ENCODE measurements at places on chromosomes 7 and 10.

DNA sequence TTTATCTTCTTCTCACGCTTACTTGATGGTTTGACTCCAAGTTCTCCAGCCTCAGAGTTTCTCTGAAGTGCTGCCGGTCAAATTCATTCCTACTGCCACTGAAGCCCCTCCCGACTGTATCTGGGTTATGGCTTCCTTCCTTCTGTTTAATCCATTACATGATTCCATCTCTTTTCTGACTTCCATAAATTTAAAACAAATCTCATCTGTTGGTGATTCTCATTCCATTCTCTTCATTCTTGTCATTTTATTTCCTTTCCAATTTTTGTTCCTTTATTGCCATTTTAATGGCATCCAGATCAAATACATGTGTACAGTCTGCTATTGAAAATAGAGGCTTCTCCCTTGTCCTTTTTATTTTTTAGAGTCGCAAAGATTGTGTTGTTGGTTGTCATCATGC lies 25.4 kb upstream of the HIBADH start:
- no peak for DNase-seq

DNA sequence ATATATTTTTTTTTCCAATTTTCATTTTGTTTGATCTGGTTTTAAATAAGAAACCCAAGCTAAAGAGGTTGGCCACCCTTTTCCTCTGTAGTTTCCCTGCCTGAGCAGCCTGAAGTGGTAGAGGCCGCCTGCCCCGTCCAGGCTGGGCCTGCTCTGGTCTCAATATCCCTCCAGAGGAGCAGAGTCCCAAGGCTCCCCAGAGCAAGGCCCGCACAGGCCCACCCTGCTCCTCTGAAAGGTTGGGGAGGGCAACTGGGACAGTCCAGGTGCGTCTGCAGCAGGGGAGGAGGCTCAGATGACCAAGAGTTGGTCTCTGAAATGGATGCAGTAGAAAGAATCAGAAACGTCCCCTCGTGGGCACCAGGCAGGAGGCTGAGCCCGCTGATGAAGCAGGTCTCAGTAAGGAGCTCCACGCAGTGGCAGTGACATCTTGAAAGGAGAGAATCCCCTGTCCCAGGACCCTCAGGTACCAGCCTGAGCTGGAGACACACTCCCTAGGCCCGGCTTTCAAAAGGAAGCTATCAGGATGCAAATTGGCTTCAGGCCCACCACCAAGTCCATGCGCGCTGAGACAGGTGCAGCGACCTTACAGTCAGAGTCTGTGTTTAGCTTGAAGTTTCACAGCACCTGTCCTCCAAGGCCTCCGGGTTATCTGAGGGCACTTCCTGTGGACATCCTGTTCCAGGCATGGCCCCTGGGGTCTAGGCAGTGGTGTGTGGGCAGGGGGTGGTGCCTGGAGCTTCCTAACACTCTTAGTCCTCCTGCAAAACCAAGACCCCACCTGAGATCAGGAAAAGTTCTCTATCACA lies 37.7 kb downstream of the EN2 start:
- DNase-seq = no peak

DNA sequence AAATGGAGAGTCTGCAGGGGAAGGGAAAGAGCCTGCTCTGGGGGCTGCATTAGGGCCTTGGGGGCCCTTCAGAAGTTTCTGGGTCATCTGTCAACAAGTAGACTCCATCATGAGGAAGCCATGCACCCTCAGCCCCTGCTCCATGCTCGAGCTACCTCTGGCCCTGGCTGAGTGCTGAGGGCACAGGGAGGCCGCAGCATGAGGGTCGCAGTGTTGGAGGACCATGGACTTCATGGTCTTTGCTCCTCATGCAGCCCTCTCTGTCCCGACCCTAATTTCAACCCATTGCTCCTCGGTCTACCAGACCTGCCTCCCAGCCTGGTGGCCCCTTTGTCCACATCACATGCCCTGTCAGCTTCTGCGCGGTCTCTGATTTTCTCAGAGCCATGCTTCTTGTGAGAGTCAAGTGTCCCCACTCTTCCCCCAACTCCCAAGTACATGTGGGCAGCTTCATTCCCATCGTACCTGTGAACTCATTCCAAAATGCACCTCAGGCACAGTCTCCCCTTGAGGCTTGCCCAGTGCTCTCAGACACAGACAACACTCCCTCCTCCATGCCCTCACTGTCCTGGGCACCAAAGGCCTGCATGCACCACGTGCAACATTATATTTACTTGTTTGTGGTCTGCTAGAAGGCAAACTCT lies 14.7 kb downstream of the ZNF488 start:
- no peak for DNase-seq

GRCh38 chr7:49400891-49401550 lies 372.4 kb upstream of the VWC2 start:
- DNase-seq = no peak

- no peak for DNase-seq
Measured at GRCh38 chr7:52504561-52504960, 530.9 kb upstream of the POM121L12 start.

- DNase-seq = no peak
Measured at GRCh38 chr10:122186816-122187810, 84.0 kb upstream of the BTBD16 start.

- no peak for DNase-seq
Measured at GRCh38 chr10:111177379-111177778, 100.5 kb downstream of the ADRA2A start.

DNA sequence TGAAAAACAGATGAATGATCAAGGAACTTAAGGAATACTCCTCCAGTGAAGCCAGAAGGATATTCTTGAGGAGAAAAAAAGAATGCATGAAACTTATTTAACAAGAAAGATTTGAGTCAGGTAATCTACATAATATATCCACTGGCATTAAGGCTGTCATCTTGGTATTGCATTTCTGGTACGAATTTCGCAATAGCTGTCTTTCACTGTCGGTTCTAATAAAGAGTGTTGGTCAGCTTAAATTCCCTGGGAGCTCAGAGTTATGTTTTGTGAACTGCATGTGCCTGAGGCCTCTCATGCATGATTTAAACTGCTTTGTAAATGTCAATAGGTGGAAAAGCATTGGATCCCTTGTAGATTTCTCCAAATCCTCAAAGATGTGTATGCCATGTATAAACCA lies 565.3 kb upstream of the GALNT17 start:
- DNase-seq = no peak

GRCh38 chr7:150686030-150686631 lies 625 bp downstream of the GIMAP2 start:
- DNase-seq = no peak

DNA sequence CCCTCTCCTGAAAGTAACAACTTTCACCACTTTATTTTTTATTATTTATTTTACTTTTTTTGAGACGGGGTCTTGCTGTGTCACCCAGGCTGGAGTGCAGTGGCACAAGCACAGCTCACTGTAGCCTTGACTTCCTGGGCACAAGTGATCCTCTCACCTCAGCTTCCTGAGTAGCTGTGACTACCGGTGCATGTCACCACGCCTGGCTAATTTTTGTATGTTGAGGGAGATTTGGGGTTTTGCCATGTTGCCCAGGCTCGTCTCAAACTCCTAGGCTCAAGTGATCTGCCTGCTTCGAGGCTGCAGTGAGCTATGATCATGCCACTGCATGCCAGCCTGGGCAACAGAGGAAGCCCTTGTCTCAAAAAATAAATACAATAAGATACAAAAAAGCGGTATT lies 14.9 kb upstream of the SLIT1 start:
- no peak for DNase-seq

DNA sequence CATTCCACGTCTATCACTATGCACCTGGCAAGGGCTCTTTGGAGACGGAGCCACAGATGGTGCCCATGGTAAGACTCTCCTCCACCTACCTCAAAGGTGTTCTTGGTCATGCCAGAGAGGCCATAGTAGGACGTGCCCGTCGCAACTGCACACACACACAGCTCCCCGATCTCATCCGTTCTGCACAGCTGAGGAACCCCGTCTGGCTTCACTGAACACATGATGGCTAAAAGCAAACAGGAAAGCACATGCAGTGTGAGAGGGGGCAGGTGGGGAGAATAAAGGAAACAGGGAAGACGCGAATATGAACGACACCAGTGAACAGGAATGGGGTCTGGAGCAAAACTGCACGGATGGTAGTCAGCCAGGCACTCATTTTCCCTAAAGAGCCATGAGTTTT lies 230.9 kb downstream of the ZMYND11 start:
- no peak for DNase-seq

- DNase-seq = no peak
Measured at GRCh38 chr7:27873981-27874957, 134.3 kb downstream of the TAX1BP1 start.

Measured in stimulated activated CD4-positive, alpha-beta T cell treated with anti-CD3 and anti-CD28 coated beads, Interleukin-15, amount 100 ng/mL, for 48 hours (primary cell).